T-helper 22 cell (primary cell): ENCODE measurements at places on chromosomes 12 and 14.

DNA sequence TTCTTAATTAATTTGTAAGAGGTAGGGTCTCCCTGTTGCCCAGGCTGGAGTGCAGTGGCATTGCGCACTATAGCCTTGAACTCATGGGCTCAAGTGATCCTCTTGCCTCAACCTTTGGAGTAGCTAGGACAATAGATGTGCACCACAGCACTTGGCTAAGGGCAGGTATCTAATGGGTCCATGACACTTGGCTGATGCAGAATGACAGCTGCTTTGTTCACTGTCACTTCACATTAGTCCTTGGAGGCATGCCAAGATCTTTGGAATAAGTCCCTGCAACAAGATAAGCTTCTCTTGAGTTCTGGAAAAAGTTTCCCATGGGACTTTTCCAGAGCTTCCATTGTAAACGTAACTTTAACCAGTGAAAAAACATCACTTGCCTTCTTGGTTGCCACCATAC lies 23.4 kb downstream of the COQ6 start:
- DNase-seq = no peak

DNA sequence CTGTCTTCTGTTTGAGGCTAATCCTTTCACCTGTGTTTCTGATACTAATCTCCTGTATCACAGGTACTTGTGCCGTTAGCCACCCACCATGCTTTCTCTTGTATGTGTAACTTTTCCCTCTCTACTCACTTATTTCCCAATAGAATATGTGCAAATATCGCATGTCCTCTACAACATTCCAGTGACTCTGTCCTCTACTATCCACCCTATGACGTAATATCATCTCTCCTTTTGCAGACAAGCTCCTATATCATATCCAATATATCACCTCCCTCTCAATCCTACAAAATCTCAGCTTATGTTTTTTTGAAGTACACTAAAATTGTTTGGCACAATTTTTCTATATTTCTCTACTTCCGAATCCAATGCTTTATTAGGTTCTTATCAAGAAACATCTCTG lies 232.6 kb upstream of the LRFN5 start:
- no peak for DNase-seq

- no peak for DNase-seq
These were observed 16.6 kb downstream of the XRCC3 start for GRCh38 chr14:103698380-103699260.

GRCh38 chr14:90177539-90178189 lies 78.7 kb upstream of the PSMC1 start:
- no peak for DNase-seq

- DNase-seq = no peak
These were observed 232.7 kb downstream of the RPAP3 start for GRCh38 chr12:47473091-47473490.

DNA sequence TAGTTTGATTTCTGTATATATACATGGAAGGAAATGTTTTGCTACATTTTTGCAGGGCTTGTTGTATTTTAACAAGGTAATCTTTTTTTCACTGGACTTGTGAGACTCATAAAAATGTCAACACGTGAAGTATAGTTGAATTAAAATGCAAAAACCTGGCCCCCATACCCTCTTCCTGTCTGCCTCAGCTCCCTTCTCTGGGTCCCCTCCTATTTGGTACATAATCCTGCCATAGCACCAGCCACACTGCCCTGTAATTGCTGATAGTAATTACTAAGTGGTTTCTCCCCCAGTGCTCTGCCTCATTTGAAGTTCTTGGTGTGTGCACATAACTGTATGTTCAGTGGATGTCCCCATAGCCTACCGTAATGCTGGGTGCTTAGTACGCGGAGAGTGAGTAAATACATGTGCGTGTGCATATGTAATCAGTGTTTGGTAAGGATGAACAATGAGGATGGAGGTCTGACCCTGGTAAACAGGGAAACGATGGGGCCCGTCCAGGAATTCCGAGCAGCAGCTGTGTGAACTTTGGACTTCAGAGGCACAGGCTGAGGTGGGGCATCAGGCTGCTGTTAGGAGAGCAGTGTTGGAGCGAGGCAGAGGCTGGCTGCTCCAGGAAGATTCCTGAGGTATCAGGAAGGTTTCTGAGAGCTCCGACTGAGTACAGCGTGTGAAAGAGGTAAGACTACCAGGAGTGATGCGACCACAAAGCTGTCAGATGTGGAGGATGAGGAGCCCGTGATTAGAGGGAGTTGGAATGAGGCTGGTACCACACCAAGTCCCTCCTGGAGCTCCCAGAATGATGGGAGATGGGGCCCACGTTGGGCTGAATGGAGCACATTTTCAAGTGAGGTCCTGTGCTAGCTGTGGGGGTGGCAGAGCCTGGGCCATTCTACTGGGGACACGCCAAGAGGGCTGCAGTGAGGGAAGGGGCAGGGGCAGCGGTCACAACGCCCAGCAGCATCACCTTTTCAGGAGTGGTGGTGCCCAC lies 106.8 kb downstream of the PELI2 start:
- no peak for DNase-seq

- no peak for DNase-seq
These were observed 22.0 kb upstream of the SNRPF start for GRCh38 chr12:95836630-95837239.

DNA sequence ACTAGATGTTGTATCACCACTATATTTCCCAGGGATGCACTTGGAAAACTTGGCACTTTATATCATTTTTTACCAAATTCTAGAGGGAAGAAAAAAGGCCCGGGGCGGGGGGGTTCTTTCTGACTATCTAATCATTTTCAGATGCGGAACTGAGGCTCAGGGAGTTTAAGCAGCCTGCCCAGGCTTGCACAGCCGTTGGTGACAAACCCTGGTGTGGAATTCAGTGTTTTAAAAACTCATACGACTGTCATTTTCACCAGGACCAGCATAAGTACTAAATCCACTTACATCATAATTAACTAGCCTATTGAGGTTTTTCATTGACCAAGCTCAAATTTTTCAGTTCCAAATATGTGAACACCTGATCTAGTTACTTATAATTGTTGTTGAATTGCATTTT lies 181.0 kb downstream of the IPO8 start:
- DNase-seq = no peak
